ENCODE measurements at places on chromosomes 5 and 9.

- DNase-seq = no peak
These were observed 406.5 kb upstream of the EDIL3 start for GRCh38 chr5:84791138-84791537.

DNA sequence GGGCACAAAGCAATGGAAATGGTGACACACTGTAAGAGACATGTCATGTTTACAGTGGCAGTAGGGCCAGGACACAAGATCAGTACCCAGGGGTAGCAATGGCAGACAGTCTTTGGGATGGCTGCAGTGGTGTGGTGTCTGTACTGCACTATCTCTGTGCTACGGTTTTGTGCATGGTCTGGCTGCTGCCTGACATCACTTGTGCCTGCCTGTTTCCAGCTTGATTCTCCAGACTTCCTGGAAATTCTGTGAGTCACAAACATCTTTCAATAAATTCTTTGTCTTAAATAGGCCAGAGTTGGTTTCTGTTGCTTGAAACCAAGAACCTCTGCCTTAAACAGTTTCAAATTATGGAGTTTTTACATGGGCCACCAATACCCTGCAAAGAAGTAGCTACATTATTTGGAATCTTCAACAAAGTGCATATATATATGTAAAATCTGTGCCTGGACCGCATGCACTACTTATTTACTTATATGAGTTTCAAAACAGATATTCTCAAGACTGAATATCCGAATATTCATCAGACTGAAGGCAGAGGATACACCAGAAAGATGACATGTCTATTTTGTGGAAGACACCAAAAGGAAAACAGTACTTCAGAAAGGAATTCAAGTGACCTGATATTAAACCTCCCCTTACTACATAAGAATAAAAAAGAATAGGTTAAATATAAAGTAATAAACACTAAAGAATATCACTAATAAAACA lies 188.1 kb downstream of the RFX3 start:
- DNase-seq = no peak

- DNase-seq = no peak
These were observed 570.0 kb upstream of the ZNF608 start for GRCh38 chr5:125316391-125316790.

DNA sequence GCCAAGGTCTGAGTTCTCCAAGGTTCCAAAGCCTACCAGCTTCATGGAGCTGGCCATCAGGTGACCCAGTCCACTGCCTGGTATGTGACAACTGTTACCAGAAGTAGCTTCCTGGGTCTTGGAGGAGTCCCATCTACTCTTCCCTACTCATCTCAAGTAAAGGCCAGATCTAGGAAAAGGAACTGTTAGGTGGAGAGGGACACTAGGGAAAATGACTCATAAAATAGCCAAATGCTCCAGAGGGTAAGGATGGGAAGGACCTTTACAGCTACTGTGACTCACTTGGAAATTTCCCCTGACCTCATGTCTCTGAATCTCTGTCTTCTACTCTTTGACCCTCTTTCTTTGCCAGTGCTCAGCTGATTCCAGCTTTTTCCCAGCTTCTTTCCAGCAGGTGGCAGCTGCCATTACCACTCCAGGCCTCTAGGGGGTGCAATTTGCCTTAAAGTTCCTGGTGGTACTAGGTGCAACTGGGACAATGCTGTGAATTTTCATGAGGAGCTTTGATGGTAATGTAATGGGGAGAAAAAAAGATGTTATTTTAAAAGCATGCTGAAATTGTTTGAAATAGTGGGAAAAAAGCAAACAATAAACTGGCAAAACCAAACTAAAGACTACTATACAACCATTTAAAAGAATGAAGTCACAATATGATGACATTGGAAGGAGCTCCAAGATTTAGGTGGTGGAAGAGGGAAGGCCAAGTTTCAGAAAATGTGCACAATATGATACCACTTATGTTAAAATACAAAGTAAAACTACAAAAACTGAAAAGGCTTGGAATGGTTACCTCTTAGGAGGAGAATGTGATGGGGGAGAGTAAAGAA lies 27.1 kb upstream of the MYORG start:
- peak; percentile 60 for DNase-seq

DNA sequence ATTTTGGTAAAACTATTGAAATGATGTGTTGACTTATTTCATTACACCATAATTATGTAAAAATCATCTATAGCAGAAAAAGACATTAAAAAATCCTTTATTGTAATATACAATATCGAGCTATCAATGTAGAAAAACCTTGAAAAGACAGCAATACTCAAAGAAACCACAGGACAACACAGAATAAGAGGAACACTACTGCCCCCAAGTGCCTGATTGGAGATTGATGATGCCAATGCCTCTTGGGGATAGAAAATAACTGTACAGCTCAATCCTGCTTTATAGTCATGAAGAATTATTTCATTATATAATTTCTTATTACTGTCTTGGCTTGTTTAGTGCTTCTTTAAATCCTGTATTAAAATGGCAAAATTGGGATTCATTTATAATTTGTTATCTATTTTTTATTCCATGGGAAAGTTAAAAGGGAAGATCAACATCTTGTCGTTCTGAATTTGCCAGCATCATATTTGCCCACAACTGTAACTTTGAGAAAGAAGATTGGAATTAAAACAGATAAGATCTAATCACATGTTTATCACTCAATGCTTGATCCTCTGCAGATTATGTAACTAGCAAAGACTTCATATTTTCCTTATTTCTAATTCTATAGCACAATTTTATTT lies 337.5 kb downstream of the CDH9 start:
- peak; percentile 75 for DNase-seq

DNA sequence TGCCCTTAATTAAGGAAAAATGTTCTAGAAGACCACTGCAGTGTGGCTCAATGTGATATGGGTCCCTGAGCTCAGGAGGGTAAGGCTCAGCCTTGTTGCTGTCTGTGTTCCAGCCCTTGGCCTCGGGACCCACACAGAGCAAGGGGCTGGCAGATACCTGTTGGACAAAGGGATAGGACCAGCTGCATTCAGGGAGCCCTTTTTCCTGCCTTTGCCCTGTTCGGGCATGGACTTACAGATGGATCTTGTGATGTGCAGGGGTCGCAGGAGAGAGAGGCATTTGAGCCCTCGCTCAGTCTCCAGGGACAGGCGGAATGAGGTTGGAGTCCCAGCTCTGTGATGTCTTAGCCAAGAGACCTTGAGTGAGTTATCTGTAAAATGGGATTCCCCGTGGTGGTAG lies 12.1 kb upstream of the BOD1 start:
- no peak for DNase-seq

DNA sequence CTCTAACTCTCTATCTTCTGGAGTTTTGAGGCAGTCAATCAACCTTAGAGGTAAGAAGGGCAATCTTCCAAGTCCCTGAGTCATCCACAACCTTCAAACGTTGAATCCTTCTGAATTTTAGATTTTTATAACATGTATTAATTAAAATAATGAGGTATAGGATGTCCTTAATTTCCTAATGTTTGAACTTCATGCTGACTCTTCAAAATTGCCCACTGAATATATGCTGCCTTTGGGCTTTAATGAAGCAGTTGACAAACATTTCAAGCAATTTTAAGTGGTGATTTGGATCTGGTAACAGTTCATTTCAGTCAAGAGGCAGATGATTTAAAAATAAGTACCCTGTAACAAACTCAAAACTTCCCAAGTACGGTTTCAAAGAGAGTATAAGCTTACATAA lies 26.0 kb downstream of the ERP44 start:
- DNase-seq = no peak

GRCh38 chr5:180799194-180799593 lies 3.4 kb downstream of the MGAT1 start:
- no peak for DNase-seq

GRCh38 chr5:125536582-125536981 lies 790.1 kb upstream of the ZNF608 start:
- DNase-seq = no peak

DNA sequence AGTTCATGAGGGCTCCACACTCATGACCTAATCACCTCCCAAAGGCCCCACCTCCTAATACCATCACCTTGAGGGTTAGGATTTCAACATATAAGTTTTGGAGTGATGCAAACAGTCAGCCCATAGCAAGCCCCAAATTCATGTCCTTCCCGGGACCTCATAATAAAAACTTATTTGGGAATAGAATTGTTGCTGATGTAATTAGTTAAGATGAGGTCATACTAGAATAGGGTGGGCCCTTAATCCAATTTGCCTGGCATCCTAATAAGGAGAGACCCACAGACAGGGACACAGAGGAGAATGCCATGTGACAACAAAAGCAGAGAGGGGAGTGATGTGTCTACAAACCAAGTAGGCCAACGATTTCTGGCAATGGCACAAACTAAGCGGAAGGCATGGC lies 347.1 kb downstream of the ARHGEF28 start:
- no peak for DNase-seq

DNA sequence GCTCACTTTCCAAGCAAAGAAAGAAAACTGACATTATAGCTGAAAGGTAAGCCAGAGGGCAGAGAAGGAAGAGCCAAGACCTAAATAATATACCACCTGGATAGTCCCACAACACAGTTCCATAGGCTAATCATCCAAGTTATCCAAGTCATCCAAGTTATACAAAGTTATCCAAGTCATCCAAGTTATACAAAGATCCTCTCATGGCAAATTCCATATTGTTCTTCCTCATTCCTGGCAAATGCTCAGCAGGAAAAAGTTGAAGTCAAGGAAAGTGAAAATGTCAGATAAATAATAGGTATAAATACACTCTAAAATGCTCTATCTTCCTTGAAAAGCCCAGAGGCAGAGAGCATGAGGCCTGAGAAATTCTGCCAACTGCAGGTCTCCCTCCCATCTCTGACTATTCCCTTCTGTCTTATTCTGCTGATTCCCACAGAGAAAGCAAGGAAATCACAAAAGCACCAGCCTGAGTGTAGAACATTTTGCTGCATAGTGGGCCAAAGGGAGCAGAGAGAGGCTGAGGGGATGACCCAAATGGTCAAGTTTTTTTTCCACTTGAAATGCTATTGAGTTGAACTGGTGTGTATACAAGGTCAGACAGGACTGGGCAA lies 12.5 kb downstream of the MCTP1 start:
- no peak for DNase-seq

DNA sequence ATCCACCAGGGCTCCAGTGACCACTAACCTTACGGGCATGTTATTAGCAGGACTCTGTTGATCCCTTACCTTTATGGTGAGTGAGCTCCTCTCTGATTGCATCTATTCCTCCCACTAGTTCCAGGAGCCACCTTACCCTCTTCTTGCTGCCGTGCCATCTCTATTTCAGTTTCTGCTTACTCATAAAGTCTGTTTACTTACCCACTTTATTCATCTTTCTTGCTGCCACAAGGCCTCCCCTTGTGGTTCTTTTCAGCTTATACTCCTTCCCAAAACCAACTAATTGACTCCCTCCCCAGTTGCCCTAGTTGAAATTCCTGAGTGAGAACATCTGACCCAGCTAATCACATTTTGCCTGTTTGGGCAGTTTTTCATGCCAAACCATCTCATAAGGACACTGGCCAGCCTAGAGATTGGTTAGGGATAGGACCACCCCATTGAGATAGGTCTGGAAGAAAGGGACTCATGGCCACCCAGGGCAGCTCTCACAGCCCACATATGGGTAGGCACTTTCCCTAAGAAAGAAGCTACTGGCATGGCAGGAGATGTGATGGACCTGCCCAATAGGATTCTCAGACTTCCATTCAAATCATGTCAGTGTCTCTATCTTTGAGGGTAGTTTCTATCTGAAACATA lies 412.7 kb downstream of the EFNA5 start:
- DNase-seq = no peak

DNA sequence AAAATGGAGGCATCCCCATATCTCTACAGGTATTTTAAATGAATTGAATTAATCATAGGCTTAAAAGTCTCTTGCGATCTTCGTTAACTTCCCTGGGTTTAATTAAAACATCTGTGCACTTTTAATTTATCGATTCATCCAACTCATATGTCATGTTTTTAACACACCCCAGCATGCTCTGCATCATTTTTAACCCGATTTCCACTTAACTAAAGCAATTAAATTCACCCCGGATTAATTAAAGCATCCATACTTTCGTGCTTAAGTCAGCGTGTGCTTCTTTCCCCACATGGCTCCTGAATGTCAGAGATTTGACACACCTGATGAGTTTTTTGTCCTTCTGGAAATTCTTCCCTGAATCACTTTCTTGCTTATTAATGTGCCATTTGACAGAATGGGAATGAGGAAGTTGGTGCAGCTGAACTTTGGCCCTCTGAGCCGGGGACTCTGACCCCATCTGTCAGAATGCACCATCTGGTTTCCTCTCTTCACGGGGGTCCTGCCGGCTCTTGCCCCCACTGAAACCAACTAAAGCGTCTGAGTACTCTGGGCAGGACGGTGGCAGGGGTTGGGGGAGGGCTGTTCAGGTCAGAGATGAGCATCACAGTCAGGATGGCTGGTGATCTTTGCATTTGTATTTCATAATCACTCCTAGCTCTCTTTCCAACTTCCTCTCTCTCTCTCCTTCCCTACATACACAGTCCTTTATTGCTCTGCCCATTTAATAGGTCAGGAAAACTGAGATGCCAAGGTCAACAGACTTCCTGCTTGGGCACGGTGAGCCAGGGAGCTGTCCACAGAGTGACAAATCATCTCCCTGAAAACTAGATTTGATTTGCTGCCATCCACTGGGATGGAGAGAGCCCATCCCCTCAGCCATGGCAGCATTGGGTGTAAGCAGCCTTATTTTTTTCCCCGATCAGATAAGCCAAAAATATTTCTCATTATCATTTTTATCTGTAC lies 180.3 kb upstream of the WWC1 start:
- DNase-seq = no peak

- no peak for DNase-seq
These were observed 99.9 kb downstream of the ICE1 start for GRCh38 chr5:5522336-5522735.

DNA sequence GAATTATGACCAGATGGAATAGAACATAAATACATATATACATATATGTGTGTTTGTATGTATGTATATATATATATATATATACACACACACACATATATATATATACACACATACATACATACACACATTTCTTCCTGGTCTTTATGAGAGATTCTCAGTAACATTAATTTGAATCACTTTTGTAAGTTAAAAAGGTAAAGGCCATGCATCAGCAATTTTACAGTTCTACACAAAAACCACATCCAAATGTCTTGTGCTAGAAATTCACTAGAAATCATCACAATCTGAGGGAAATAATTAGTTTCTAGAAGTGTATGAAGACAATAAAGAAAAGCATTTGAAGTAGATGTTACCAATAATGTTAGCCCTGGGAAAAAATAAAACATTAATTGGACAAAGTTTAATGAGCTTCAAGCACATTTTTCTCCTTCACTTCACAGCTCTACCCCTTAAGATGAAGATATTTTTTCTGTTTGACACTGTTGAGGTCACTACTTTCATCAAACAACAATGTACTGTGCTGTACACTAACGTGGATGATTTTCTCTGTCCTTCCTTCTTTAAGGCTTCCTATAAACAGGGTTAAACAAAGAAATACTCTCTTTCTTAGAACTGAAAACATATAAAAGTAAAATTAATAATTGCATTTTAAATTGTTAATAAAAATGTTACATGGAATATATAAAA lies 189.2 kb upstream of the NR4A3 start:
- no peak for DNase-seq

- no peak for DNase-seq
These were observed 117.7 kb downstream of the HOMER1 start for GRCh38 chr5:79396265-79396664.

- DNase-seq = no peak
These were observed 277.2 kb upstream of the CDH9 start for GRCh38 chr5:27315363-27316270.

GRCh38 chr9:119588874-119589744 lies 219.9 kb upstream of the BRINP1 start:
- DNase-seq = no peak

Data from HAP-1 (cell line).